Type B pancreatic cell (in vitro differentiated cells): ENCODE measurements at places on chromosomes 13 and 19. TPM values are rescaled to one million over a fixed set of nuclear protein-coding genes. Genes with fewer than 3 reads are reported as not detected.

The PSG6 gene
- not detected in 2 replicates for total RNA-seq

The KLK11 gene
- 1.3 and 1.4 TPM in 2 replicates for total RNA-seq

The GNA15 gene
- 1.6 and 3.9 TPM in 2 replicates for total RNA-seq

The ZNF536 gene
- total RNA-seq = 0.57 and 9.2 TPM in 2 replicates

The EID2 gene
- total RNA-seq = 15.3 and 19.2 TPM in 2 replicates

The UNC13A gene
- total RNA-seq = 4.3 and 6.2 TPM in 2 replicates

- H3K4me1 ChIP-seq = peaks cover 6% of the 10 kb centered on the region
- peaks cover 4% of the 10 kb centered on the region for H3K27me3 ChIP-seq
- DNase-seq = no peak
- H3K36me3 ChIP-seq = no peaks in the 10 kb centered on the region
- no peak overlapping the region for H3K27ac ChIP-seq
Observed at GRCh38 chr13:106156468-106156867, 379.0 kb downstream of the EFNB2 start.

- H3K36me3 ChIP-seq = no peaks in the 10 kb centered on the region
- no peak for DNase-seq
- H3K4me1 ChIP-seq = peaks cover 37% of the 10 kb centered on the region
Observed at GRCh38 chr19:45450012-45450333, 17.8 kb upstream of the FOSB start.

GRCh38 chr13:23427342-23427843 is 6.1 kb downstream of the SACS start:
- peaks cover 3% of the 10 kb centered on the region for H3K27me3 ChIP-seq
- H3K36me3 ChIP-seq = no peaks in the 10 kb centered on the region
- peaks cover 30% of the 10 kb centered on the region for H3K4me1 ChIP-seq
- no peak for DNase-seq
- peak overlapping the region; percentile 19 for H3K4me3 ChIP-seq

- peak overlapping the region; percentile 90 for H3K27ac ChIP-seq
- peak overlapping the region; percentile 20 for H3K4me3 ChIP-seq
- H3K36me3 ChIP-seq = peaks cover 3% of the 10 kb centered on the region
Observed at GRCh38 chr19:39397360-39398296, 6.5 kb downstream of the MED29 start.

DNA sequence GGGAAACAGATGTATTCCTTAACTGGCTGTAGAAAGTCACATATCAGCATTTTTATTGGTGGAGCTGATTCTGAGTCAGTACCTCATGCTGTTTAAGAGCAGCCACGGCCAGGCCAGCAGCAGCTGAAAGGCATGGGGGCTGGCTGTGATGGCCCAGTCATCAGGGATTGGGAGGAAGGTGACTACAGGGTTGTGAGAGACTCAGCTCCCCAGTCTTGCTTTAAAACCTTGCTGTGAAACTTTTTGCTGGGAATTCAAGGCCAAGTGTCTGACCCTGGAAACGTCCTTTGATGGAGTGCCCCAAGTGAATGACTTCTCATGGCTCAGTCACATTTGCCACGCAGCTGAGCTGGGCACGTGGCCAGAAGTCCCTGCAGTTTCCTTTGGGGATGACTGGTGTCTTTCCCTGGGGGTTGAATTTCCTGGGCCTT is 39.1 kb upstream of the RNF113B start:
- peak overlapping the region; percentile 90 for H3K27ac ChIP-seq
- H3K4me1 ChIP-seq = peaks cover 81% of the 10 kb centered on the region
- no peaks in the 10 kb centered on the region for H3K27me3 ChIP-seq
- H3K36me3 ChIP-seq = peaks cover 32% of the 10 kb centered on the region
- DNase-seq = no peak

DNA sequence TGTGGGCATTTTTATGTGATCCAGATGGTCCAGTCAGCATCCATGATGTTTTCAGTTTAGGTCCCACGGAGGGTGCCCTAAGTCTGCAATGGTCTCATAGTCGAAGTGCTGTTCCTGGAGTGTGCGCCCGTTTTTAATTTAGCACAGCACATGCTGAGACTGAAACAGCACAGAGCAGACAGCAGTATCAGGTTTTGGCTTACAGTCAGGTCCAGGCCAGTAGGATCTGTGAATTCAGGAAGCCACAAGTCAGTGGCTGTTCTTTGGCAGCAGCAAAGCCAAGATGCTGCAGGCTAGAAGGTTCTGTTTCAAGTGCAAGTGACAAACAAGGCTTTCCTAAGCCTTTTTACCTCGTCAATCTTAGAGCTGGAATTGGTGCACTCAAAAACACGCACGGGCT is 18.3 kb downstream of the FBXO27 start:
- no peaks in the 10 kb centered on the region for H3K4me1 ChIP-seq
- no peaks in the 10 kb centered on the region for H3K36me3 ChIP-seq
- H3K27ac ChIP-seq = no peak overlapping the region
- no peak overlapping the region for H3K4me3 ChIP-seq

- H3K4me1 ChIP-seq = no peaks in the 10 kb centered on the region
- H3K36me3 ChIP-seq = peaks cover 50% of the 10 kb centered on the region
- no peaks in the 10 kb centered on the region for H3K27me3 ChIP-seq
- DNase-seq = no peak
- H3K4me3 ChIP-seq = no peak overlapping the region
Observed at GRCh38 chr13:110665491-110666254, 40.2 kb downstream of the CARS2 start.

DNA sequence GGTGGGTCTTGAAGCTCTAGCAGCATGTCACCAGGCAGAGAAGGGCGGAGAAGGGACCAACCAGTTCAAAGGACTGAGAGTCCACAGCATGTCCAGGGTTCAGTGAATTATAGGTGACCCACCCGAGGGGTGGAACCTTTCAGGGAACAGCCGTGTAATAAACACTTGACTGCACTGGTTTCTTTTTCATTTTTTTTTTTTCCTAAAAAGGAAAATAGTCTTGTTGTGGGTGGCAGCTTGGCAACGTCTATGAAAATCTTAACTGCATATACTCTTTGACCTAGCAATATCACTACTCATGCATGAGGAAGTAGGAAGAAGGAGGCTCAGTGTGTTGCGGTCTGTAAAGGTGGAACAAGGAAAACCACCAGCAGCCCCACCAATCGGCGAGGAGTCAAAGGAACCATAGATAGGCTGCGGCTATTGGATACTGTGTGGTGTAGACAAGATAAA is 13.0 kb upstream of the MYH14 start:
- H3K4me1 ChIP-seq = no peaks in the 10 kb centered on the region
- H3K36me3 ChIP-seq = no peaks in the 10 kb centered on the region
- peak overlapping the region; percentile 82 for H3K27ac ChIP-seq

DNA sequence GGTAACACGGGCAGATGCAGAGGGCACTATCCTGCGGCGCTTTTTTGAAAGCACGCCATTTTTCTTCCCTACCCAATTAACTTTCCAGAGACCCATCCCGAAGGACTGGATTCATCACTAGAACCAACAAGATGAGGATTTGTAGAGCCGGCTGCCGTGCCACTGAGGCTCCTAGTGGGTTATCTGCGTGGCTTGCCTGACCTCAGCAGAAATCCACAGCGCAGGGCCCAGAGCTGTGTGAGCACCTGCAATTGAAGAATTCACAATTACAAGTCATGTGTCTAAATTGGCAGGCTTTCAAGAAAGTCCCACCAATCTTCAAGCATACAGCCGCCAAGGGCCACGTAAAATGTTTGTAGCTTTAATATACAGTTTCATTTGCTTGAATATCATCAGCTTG is 75.5 kb downstream of the ALOX5AP start:
- H3K27ac ChIP-seq = no peak overlapping the region
- no peak for DNase-seq
- H3K4me3 ChIP-seq = no peak overlapping the region
- H3K36me3 ChIP-seq = no peaks in the 10 kb centered on the region
- no peaks in the 10 kb centered on the region for H3K27me3 ChIP-seq

DNA sequence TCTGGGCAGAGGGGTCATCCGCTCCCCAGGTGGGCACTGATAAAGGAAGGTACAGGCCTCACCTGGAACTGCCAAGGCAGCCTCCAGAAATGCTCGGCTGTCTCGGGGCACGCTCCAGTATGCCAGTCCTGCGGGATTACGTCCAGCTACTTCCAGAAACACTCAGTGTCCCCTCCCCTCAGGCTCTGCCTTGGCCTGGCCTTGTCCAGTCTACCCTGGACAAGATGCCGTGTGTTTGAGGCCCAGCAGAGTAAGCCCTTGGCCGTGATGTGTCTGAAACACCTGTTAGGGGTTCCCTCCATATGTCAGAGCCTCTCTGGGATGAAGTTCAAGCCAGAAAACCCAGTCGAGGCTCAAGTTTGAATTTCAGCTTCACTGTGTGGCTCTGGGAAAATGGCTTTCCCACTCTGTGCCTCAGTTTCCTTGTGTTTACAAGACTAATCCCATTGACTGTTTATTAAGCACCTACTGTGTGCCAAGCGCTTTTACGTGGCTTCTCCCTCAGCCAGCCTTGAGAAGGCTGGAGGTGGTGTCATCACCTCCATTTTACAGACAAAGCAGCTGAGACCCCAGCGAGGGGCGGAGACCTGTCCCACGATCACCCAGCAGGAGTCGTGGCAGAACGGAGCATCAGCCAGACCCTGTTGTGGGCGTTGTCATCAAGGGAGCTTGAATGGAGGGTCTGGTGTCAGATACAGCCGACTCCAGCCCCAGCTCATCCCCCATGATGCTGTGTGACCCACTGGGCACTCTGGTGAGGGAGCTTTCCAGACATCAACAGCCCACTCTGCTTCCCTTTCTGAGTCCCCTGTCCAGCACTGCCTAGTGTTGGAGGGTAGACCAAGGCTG is 2.0 kb upstream of the PIK3R2 start:
- DNase-seq = no peak
- H3K36me3 ChIP-seq = peaks cover 6% of the 10 kb centered on the region
- H3K27me3 ChIP-seq = no peaks in the 10 kb centered on the region
- H3K4me3 ChIP-seq = peak overlapping the region; percentile 91
- H3K27ac ChIP-seq = no peak overlapping the region

GRCh38 chr19:54462655-54463530 is 685 bp downstream of the LENG9 start:
- peaks cover 30% of the 10 kb centered on the region for H3K4me1 ChIP-seq
- no peak overlapping the region for H3K27ac ChIP-seq
- DNase-seq = peak; percentile 74
- H3K36me3 ChIP-seq = peaks cover 19% of the 10 kb centered on the region
- peak overlapping the region; percentile 69 for H3K4me3 ChIP-seq
- peaks cover 8% of the 10 kb centered on the region for H3K27me3 ChIP-seq

GRCh38 chr13:97695684-97696083 is 257.8 kb upstream of the IPO5 start:
- H3K4me3 ChIP-seq = no peak overlapping the region
- H3K27me3 ChIP-seq = peaks cover 10% of the 10 kb centered on the region
- H3K27ac ChIP-seq = no peak overlapping the region
- H3K36me3 ChIP-seq = no peaks in the 10 kb centered on the region
- H3K4me1 ChIP-seq = no peaks in the 10 kb centered on the region

DNA sequence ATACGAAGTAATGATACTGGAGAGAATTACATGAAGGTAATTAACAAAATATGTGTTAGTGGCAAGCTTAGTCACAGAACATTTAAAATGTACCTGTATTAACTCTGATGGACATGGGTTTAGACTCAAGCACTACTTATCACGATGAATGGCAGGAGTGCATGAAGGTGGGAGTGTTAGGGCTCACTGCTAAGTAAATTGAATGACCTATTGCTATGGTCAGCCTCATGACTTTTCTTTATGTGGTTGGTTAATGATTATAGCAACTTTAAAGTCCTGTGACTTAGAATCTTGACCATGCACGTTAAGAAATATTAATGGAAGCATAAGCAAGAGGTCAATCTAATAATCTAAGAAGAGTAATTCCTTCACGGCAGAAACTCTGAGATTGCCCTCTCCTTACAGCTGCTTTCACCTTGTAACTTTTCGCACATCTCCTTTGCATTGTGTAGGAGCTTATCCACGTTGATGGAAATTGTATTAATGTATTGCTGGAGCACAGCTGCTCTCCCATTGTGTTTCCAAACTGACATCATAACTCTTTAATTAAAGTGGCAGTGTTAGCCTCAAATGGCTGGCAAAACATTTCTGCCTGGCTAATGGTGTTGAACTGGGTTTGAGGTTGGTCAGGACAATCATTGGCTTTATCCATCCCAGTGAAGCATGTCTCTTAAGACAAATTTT is 114.5 kb downstream of the RXFP2 start:
- H3K36me3 ChIP-seq = no peaks in the 10 kb centered on the region
- no peak for DNase-seq
- no peak overlapping the region for H3K4me3 ChIP-seq
- H3K27ac ChIP-seq = no peak overlapping the region
- H3K4me1 ChIP-seq = peaks cover 7% of the 10 kb centered on the region

- H3K36me3 ChIP-seq = no peaks in the 10 kb centered on the region
- H3K27me3 ChIP-seq = no peaks in the 10 kb centered on the region
- no peak for DNase-seq
- no peaks in the 10 kb centered on the region for H3K4me1 ChIP-seq
- H3K4me3 ChIP-seq = no peak overlapping the region
Observed at GRCh38 chr13:40204246-40204645, 462.2 kb downstream of the FOXO1 start.

DNA sequence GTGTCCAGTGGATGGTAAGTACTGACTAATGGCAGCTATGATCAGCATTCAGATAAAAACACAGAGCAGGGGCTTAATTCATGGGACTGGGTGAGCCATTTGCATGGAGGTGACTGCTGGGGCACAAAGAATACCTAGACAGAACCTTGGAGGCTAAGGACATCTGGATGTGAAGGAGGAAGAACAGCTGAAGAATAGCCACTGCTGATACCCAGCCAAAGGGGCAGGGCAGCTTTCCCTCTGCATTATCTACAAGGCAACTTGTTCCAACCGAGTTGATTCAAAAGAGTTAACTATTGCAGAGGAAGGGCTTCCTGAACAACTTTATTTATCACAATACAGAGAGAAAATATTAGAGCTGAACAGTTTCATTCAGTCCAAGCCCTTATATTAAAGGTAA is 13.1 kb upstream of the THSD1 start:
- H3K36me3 ChIP-seq = peaks cover 50% of the 10 kb centered on the region
- no peaks in the 10 kb centered on the region for H3K4me1 ChIP-seq
- DNase-seq = no peak
- no peak overlapping the region for H3K27ac ChIP-seq
- H3K4me3 ChIP-seq = no peak overlapping the region

DNA sequence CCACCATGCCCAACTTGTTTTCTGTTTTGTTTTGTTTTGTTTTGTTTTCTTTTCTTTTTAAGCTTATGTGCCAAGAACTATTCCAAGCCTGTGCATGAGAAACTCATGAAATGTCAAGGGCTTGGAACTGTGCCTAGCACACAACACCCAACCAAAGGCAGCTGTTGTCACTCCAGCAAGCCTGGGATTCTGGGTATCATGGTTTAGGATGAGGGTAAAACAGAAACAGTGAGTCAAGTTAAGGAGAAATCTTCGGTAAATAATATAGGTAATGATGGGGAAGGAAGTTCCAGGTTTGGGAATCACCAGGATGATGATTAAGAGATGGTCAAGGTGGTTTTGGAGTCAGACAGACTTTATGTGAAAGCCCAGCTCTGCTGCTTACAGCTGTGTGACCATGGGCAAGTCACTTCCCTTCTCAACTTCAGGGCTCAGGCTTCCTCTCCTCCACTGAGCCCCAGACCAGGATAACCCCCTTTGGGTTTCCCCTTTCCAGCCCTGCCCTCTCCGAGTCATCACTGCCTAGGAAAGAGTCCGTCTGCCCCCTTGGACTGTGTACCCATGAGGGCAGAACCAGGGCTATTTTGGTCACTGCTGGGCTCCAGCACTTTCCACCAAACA is 5.0 kb downstream of the PVR start:
- H3K27me3 ChIP-seq = no peaks in the 10 kb centered on the region
- peak overlapping the region; percentile 39 for H3K27ac ChIP-seq
- H3K36me3 ChIP-seq = peaks cover 20% of the 10 kb centered on the region
- H3K4me3 ChIP-seq = no peak overlapping the region

- no peak overlapping the region for H3K27ac ChIP-seq
- peaks cover 4% of the 10 kb centered on the region for H3K27me3 ChIP-seq
- no peak overlapping the region for H3K4me3 ChIP-seq
- DNase-seq = no peak
Observed at GRCh38 chr19:50460161-50460765, 16.0 kb upstream of the EMC10 start.
